Activated CD4-positive, CD25-positive, alpha-beta regulatory T cell (primary cell): ENCODE measurements at places on chromosomes 12 and 14.

GRCh38 chr12:77766224-77766623 is 64.5 kb upstream of the NAV3 start:
- no peak for DNase-seq

GRCh38 chr12:82474181-82474797 is 116.0 kb downstream of the METTL25 start:
- no peak for DNase-seq

DNA sequence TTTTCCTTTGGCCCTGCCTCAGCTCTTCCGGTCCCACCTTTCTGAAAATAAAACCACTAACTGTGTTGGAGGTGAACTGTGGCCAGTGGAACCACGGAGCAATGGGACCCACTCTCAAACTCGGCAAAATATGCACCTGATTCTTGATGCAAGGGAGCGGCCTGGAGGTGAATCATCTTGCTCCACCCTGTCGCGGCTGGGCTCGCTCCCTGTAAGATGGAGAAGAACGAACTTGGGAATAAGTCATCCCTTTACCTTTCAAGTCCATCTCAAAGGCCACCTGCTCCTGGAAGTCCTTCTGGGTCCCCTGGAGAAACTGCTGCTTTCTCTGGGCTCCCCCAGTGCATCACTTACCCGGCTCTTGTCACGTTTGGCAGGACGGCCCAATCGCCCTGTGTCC is 309.9 kb downstream of the BCL11B start:
- DNase-seq = no peak

DNA sequence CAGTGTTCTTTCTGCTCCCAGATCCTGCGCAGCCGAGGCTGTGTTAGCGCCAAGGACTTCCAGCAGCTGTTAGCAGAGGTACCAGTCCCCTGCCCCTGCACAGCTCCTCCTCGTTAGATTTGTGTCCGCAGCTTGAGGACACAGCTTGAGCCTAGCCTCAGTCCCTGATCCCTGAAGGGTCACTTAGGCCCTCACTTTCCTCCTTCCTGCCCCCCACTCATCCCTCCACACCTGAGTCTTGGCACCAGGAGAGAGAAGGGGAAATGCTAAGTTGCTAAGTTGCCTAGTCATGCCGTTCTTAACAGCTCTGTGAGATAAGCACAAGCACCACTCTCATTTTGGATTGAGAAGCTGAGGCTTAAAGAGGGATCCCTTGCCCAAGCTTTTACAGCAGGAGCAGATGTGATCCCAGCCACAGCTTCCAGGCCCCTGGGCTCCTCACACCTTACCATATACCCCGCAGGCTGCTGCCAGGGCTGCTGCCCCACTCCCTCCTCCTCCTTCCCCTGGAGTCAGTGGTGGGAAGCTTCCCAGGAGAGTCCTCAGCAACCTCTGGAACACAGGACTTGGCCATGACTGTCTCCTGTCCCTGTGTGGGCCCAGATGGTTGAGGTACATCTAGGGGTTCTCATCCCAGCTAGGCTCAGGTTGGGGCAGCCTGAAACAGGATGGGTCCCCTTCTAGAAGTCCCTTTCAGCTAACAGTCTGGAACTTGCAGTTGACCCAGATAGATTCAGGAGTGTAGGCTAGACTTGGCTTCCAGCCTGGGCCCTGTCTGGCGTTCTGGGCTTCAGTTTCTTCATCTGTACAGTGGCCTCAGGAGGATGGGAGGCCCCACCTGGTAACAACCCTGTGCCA is 975 bp downstream of the OGFOD2 start:
- no peak for DNase-seq

DNA sequence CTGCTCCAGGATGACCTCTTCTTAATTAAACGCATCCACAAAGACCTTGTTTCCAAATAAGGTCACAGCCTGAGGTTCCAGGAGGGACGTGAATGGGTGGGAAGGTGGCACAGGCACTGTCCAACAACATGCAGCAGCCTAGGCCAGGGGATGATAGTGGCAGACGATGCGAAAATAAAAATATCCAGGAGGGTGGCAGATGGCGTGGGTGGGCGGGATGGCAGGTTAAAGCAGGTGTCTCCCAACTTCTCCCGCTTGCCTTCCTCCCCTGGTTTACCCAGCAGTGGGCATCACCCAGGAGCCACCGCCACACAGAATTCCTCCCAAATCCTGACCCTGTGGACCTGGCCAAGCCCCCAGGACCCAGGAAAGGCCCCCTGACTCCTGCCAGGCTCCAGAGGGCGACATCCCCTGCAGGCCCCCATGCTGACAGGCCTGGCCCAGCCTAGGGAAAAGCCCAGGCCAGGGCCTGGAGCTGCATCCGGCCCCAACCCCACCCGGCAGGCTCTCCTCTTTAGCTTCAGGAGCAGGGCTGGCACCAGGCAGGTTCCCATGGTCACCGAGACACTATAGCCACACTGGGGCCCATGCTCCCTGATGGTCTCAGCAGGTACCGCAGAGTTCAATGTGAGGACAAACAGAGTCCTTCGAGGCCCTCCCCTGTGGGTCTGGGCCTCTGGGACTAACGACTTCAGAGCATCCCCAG is 9.7 kb downstream of the NCOR2 start:
- DNase-seq = no peak

DNA sequence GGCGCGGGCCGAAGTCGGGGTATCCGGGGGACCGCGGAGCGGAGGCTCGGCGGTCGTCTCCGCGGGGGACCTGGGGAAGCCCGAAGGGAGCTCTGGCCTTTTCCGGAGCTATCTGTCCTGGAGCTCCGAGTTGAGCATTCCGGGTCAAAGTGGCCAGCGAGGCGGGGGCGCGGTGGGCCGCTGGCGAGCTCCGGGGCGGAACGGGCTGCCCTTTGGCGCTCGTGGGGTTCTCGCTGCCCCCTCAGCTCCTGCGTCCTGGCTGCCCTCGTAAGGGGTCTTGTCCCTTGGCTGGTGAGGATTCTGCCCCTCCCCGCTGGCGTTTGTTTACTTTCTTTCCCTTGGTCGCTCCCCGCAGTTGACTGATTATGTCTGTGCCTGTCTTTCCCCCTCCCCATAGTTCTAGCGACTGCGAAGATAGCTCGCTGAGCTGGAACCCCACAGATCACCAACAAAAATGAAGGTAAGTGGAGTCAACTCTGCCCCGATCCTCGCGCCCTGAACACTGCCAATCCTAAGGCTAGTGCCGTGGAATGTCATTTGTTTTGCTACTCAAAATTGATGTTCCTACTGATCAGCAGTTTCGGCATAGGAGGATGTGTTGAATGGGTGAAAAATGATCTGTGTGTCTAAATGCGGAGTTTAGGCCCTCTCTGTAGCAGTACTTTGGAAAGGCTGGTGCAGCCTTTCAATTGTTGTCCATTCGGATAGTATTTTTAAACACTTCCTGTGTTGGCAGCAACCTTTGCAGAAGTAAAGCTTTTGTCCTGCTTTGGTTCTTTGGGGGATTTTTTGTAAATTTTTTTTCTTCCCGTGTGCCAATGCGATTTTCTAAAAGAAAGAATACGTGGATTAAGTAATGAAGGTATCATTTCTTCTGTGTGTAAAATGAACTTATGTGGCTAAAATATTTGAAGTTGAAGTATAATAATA is 1.3 kb downstream of the ARID4A start:
- DNase-seq = no peak

DNA sequence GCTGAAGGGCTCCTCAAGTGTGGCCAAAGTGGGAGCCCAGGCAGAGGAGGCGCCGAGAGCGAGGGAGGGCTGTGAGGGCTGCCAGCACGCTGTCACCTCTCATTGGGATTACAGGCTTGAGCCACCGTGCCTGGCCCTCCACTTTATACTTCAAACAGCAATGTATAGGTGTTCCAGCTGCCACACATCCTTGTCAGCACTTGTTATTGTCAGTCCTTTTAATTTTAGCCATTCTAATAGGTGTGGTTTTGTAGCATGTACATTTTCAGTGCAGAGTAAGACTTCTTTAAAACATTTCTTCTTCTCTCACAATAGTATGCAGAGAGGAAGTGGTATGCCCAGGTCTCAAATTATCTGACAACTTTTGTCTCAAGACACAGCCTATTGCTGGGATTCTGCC is 27.5 kb upstream of the HNF1A start:
- DNase-seq = no peak

DNA sequence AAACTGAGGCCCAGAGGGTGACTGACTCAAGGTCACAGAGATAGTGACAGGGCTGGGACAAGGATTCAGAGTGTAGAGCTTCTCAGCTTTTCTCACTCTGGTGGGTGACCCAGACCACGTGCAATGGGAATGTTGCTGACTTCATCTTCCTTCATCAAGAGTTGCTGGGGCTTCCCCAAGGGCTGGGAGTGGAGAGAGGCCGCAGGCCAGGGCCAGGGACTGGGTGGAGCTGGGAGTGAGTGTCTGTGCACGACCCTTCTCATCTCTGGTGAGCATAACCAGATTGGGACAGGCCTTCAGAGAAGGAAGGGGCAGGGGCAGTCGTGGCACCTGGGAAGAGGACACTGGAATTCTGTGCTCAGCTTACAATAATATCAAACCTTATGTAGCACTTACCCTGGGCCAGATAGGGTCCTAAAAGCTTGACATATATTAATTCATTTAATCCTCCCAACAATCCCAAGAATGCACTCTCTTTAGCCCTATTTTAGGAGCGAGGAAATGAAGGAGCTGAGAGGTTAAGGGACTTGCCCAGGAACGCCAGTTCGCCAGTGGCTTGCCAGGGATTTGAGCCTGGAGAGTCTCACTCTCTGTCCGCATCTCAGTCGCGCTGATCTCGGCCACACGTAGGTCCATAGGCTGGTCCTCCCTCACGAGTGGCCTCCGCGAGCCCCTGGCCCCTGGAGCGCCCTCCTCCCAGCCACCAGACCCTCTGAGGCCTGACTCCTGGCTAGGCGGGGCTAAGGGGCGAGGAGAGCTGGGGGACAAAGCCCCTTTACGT is 15.8 kb downstream of the KRT18 start:
- no peak for DNase-seq

GRCh38 chr12:96249196-96250118 is 55.3 kb downstream of the ELK3 start:
- no peak for DNase-seq

GRCh38 chr12:113932381-113933196 is 33.5 kb downstream of the RBM19 start:
- no peak for DNase-seq

DNA sequence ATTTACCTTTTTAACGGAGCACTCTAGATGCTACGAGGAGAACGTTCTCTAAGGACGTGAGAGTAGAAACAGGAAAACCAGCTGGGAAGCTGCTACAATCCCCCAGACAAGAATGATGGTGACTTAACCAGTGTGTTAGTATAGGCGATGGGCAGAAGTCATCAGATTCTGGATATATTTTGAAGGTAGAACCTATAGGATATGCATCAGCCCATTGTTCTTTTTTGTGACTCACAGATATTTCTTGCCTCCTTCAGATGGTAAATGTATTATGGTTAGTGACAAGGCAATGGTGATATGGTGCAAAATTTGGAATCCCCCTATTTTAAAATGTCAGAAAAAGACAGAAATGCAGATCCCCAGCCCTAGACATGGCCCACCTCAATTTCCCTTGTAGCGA is 258.2 kb downstream of the PHLDA1 start:
- no peak for DNase-seq

- DNase-seq = no peak
Observed at GRCh38 chr14:47226877-47227520, 448.4 kb downstream of the MDGA2 start.

DNA sequence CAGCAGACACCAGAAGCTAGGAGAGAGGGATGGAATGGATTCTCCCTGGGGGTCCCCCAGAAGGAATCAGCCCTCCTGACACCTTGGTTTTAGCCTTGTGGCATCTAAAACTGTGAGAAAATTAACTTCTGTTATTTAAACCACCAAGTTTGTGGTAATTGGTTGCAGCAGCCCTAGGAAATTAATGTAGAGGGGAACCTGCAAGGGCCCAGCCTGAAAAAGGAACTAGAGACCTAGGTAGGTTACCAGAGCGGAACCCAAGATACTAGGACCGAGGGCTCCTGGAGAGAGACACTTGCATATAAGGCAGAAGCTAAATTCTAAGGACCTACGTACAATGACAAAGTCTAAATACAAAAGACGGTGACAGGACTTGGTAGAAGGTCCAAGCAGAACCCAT is 8.1 kb upstream of the DENND5B start:
- DNase-seq = no peak
